Fibroblast of lung (primary cell): ENCODE measurements at places on chromosomes 16 and 17.

GRCh38 chr16:12899529-12900143 is 1.8 kb upstream of the SHISA9 start:
- no peak for DNase-seq

- DNase-seq, result no peak
Observed at GRCh38 chr17:9285602-9286427, 264.5 kb downstream of the NTN1 start.

DNA sequence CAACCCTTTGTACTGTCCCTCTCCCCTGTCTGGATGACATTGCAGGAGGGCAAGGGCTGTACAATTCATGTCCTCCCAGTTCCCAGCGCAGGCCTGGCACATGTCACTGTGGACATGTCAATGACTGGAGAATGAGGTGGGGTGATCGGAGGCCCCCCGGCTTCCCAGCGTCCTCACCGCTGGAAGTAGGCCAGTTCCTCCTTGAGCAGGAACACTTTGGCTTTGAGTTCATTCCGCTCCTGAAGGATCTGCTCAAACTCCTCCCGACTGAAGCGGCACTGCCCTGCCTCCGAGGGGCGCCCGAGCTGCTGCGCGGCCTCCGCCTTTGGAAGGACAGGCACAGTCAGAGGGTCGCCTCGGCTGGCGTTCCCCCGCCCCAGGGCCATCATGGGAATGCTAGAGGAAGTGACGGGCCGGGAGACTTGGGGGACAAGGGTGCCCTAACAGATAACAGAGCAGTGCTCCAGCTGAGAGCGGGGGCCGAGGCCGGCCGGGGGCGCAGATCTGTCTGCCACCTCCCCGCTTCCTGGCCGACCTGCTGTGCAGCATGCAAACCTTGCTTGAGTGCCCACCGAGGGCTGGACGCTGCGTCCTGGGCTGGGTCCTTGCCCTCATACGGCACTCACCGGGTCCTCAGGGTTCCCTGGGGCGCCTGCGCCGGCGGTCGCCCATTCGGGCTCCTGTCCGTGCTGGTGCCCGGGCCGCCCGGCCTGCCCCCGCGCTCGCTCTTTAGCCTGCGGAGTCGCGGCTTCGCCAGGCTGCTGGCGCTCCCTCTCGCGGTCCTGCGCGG is 1.3 kb downstream of the RILP start:
- no peak for DNase-seq

DNA sequence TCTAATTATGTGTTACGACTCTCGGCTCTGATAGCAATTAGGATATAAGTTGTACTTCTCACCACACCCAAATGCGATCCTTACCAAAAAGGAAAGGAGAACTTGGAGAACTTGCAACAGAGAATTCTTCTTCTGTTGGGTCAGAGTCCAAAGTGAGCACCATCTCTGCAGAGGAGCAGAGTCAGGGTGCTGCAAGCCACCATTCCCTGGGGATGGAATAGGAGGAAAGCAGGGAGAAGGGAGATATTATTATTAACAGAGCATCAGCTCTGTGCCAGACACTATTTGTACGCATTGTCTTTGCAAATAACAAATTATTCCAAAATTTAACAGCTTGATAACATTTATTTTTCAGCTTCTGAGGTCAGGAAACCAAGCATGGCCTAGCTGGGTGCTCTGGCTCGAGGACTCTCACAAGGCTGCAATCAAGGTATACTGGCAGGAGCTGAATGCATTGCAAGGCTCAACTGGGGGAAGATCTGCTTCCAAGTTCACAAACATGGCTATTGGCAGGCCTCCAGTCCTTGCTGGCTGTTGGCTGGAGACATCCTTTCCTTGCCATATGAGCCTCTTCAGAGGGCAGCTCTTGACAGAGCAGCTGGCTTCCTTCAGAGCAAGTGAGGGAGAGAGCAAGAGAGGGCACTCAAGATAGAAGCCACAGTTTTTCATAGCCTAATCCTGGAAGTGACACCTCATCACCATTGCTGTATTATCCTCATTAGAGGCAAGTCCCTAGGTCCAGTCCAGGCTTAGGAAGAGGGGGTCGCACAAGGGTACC is 296.2 kb upstream of the CDH5 start:
- peak; percentile 73 for DNase-seq

- no peak for DNase-seq
Observed at GRCh38 chr17:6641247-6641863, 495 bp downstream of the TXNDC17 start.

DNA sequence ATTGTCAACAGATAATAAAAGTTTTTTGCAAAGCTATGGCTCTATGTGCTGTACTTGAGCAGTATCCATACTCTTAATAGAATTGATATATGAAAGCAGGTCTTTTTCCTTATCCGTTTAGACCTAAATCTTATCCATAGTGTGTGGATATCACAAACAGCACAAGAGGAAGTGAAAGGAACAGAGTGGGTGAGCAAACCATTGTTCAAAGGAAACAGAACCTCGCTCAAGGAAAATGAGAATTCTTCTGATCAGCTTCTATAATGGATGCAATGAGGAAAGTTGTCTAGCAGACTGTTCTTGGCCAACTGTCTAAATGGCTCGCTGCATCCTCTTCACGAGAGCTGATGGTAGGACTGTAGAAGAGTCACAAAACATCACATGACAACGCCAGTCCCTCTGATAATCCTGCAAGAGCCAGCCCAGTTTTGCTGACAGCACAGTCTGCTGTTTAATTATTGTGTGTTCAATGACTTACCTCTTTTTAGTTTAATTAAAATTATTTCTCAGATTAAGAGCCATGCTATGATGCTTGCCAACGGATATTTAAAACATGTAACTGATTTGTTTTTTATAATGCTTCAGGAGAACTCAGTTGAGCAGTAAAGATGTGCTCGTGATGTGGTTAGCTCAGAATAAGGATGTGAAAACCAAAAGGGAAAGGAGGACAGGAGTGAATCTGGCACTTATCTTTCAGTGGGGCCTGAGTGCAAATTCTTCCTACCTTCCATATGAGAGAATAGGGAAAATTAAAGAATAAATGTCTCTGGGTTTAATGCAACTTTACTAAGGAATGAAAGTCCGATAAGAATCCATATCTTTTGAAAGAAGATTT is 38.5 kb downstream of the WWOX start:
- no peak for DNase-seq

DNA sequence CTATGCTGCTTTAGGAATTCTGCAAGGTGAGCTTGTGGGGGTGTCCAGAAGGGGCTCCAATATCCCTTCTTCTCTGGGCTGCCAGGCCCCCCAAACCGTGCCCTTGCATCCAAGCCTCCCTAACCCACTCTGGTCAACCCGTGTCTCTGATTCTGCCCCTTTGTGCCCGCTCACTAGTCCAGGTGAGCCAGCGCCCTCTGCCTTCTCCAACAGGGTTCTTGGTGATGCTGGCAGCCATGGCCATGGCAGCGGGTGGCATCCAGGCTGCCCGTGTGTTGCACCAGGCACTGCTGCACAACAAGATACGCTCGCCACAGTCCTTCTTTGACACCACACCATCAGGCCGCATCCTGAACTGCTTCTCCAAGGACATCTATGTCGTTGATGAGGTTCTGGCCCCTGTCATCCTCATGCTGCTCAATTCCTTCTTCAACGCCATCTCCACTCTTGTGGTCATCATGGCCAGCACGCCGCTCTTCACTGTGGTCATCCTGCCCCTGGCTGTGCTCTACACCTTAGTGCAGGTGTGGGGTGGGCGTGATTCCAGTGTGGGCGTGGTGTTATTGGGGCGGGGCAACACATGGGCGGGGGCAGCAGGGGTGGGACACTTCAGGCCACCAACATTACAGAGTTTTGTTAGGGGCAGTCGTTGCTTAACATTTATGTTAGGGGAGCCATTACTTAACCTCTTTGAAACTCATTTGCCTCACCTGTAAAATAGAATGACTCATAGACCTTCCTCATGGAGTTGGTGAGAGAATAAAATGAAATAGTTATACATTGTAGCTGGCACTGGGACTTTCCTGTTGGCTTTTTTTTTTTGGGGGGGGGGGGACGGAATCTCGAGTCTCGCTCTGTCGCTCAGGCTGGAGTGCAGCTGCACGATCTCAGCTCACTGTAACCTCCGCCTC is 31.4 kb downstream of the ANKRD40 start:
- DNase-seq, result no peak

- peak; percentile 25 for DNase-seq
Observed at GRCh38 chr16:1763521-1764511, 7.5 kb downstream of the NME3 start.

DNA sequence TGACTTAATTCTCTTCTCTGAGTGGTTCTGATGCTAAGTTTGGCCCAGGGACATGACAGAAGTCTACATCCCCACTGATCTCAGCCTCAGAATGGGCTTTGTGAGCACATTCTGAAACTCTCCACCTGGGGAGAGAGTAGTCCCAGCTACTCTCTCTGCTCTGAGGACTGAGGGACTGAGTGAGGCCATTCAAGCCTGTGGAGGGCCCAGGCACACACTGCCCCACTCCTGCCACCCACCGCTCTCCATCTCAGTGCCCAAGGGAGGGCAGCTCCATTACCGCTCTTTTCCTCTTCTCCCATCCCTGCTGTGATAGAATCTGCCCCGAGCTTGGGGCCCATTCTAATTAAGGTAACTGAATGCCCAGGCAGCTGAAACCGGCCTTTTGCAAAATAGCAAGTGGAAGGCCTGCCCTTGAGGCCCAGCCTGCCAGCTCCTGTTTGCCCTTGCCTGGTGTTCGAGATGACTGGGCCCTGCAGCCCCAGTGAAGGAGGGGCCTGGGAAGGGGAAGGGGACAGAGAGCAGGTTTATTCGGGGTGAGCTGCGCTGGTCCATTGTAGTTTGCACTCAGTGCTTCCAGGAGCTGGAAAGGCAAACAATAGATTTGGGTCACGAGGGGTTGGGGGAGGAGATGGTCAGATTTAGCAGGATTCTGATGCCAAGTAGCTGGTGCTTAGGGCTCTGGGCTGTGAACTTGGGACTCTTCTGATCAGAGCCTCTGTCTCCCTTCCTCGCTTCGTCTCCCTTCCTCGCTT is 76.2 kb downstream of the RAB11FIP4 start:
- DNase-seq, result no peak
